ENCODE measurements at places on chromosomes 1 and 21.

- no peak for DNase-seq
Measured at GRCh38 chr21:26846036-26846931, 1.1 kb upstream of the ADAMTS1 start.

GRCh38 chr21:37467082-37467481 is 100.5 kb downstream of the DYRK1A start:
- DNase-seq: no peak

- no peak for DNase-seq
Measured at GRCh38 chr1:222370913-222371675, 176.8 kb downstream of the HHIPL2 start.

- no peak for DNase-seq
Measured at GRCh38 chr1:76238094-76238628, 163.6 kb downstream of the ST6GALNAC3 start.

DNA sequence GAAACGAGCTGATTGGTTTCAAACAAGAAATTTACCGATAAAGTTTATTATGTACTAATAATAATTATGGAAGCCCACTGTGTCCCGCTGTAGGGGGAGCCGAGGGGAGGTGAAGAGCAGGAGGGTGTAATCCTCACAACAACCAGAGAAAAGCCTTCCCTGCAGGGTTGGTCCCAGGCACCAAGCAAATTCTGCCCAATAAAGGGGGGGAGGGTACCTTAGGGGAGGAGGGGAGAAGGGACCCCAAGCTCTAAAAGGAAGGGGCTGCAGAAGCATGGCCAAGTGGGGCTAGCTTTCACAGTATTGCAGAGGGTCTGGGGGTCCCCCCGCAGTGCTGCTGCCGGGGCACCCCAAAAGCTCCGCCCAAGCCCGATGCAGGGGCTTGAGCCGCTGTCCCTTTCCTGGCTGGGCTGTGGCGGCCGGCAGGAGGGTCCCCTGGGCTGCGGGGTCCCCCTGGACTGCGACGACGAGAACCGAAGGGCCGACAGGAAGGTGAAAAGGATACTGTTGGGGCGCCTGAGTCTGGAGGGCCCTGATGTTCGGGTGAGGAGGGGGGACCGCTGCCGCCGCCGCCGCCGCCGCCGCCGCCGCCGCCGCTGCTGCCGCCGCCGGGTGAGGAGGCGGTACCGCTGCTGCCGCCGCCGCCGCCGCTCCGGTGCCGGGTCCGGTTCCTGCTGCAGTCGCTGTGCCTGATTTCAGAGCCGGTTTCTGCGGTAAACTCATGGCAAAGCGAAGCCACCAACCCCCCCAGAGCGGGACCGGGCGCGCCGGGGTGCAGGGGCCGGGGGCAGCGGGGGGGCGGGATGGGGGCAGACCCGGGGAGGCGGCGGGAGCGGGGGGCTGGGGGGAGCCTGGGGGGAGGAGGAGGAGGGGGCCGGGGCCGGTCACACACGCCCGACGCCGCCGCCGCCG is 771 bp downstream of the EIF4G3 start:
- DNase-seq: peak; percentile 60

DNA sequence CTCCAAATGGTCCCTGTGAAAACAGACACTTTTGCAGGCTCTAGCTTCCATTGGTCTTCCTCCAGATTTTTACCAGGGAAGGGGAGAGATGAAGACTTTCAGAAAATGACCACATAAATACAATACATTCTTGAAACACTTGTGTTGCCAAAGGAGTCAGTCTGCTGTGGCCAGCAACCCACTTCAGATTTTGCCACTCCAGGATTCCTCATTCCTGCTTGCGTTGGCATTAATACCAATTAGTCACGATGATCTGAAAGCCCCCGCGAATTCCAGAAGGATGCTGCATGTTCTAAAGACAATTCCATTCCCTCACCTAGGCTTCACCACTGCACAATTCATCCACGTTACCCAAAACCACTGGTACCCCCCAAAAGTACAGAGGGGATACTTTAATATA is 7.9 kb upstream of the BACE2 start:
- no peak for DNase-seq

- no peak for DNase-seq
Measured at GRCh38 chr1:228316589-228317387, 89.8 kb downstream of the TRIM11 start.

DNA sequence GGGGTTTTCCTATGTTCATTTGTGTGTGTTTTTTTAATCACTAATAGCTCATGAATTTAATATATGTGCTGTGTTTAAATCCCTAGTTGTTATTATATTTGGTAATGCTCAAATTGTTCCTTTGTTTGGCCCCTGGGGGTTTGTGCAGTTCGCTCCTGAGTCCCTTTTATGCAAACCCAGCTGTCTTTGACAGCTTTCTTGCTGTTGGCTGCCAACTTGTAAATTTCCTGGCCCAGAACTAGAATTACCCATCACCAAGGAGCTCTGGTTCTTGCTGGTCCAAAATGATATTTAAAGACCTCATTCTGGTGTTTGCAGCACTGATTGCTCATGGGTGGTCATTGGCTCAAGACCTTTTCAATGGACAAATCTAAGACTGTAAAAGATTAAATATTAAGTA is 39.6 kb upstream of the PGBD5 start:
- DNase-seq: no peak

GRCh38 chr1:32082022-32082421 is 9.3 kb downstream of the TMEM39B start:
- no peak for DNase-seq

GRCh38 chr1:209678981-209679539 is 3.8 kb downstream of the G0S2 start:
- DNase-seq: no peak

GRCh38 chr1:108533351-108534083 is 26.4 kb upstream of the EEIG2 start:
- no peak for DNase-seq

GRCh38 chr1:12473596-12474362 is 144.2 kb downstream of the DHRS3 start:
- DNase-seq: no peak

DNA sequence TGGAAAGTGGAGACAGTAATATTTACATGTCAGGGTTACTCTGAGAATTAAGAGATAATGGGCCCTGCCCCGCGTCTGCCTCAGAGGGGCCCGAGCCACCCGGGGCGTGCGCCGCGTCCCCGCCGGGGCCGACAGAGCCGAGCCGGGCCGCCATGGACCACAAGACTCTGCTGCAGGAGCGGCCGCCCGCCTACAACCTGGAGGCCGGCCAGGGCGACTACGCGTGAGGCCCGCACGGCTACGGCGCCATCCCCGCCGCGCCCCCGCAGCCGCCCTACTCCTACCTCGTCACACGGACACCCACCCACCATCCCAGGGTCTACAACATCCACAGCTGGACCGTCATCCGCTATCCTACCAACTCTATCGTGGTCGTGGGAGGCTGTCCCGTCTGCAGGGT is 35.1 kb upstream of the LRRC39 start:
- DNase-seq: no peak

GRCh38 chr1:220776254-220776653 is 10.5 kb upstream of the MTARC1 start:
- DNase-seq: no peak

DNA sequence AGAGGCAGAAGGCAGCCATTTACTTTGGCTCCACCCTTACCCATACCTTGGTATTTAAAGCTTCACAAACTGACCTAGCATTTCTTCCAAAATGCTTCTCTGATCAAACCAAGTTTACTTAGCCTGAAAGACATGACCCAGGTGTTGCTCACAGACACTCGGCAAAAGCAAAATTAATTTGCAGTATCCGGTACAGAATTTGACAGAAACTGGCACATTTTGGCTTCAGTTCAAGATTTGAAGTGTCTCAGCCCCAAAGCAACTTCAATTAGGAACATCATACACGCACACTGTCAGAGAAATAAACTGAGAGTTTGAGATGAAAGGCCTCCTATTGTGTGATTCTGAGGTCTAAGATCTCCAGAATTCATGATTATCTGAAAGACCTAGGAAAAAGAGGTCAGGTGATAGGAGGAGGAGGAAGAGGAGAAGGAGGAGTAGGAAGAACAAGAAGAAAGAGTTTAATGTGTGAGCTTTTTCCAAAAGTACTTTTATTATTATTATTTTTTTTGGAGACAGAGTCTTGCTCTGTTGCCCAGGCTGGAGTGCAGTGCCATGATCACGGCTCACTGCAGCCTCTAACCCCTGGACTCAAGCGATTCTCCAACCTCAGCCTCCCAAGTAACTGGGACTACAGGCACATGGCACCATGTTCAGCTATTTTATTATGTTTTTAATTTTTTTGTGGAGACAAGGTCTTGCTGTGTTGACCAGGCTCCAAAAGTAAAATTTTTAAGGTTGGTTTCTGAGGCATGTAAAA is 143.6 kb downstream of the SLC45A1 start:
- no peak for DNase-seq

GRCh38 chr1:15188678-15189077 is 35.1 kb downstream of the TMEM51 start:
- no peak for DNase-seq

- no peak for DNase-seq
Measured at GRCh38 chr1:161226759-161227158, 899 bp downstream of the TOMM40L start.

DNA sequence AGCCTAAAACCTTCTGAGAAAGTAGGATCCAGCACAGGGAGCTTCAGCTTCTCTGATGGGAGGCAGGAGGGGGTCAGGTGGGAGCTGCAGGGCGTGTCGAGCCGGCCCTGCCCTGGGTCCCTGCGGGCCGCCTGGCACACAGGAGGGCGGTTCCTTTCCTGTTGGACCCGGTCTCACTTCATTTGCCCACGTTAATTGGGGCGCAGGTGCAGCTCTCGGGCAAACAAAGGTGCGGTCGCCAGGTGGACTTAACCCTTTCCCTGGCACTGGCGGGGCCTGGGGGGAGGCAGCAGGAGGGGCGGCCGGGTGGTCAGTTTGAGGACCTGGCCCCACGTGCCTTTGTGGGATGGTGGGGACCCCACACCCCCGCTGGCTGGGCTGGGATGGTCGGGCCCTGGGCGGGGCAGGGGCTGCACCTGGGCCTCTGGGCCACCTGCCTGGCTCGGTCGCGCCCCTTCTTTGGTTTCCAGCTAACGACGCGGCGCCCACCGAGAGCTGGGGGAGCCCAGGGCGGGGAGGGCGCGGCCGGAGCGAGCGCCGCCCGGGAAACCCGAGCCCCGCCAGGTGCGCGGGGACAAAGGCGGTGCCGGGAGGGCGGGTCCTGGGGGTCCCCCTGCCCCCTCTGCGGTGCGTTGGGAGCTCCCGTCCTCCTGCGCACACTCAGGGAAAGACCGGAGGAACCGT is 20.8 kb upstream of the C1orf159 start:
- peak; percentile 43 for DNase-seq

DNA sequence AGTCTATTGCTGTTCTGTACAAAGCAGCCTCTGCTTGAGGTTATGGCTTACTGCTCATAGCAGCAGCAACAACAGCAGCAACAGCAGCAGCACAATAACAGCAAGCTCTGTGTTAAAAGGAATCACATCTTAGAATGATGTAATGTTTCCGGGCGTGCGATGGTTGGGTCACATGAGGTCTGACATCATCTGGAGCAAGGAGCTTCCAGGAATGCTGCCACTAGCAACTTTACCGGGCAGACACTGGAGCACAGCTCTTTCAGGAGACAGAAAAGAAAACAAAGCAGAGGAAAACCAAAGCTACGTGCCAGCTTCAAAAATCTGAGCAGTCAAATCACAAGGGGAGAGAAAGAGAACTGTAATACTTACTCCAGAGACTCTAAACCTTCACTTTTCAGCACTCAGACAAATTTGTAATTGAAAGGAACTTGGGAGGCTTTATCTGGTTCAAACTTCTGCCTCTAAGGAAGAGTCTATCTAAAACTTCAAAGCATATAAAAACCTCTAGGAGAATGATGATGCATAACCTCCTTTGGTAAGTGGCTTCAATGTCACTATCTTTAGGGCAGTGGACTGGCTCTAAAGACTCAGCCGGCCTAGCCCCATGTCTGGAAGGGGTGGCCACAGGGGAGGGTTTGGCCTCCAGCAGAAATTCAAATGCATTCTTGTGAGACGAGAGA is 28.3 kb upstream of the RAB3GAP2 start:
- DNase-seq: no peak

- no peak for DNase-seq
Measured at GRCh38 chr1:14167884-14168283, 430.6 kb upstream of the KAZN start.

- DNase-seq: no peak
Measured at GRCh38 chr1:178500091-178500770, 3.5 kb upstream of the CLEC20A start.

DNA sequence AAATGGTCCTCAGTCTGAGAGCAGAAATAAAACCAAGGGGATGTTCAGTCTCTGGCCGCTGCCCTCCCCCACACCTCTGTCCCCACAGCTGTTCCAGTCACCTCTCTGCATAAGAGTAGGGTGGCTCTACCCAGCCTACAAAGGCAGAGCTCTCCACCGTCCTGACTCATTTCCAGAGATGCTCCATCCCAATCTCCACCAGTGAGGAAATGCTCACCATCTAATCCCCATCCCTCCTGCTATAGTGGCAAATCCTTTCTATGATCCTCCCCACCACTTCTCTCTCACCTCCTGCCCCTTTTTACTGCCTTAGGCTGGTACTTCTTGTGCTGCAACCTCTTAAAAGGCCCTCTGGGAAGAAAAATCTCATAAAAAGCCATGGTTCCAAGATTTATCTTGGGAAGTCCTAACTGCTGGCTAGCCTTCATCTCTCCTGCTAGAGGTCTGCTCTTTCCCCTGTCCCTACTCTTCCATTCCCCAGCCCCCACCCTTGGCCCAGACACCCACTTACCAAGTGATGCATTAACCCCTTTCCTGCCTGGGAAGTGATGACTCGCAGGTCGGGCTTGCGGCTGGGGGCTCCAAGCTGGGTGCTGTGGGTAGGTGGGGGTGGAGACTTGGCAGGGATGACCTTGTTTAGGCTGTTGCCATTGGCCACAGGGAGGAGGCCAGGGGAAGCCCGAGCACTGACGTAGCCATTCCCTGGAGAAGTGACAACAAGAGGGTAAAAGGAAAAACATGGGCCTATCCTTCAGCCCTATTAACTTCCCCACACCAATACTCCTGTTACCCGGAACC is 23.9 kb downstream of the MEF2D start:
- DNase-seq: no peak

- DNase-seq: peak; percentile 45
Measured at GRCh38 chr1:229130028-229130668, 140.8 kb upstream of the RAB4A start.

- DNase-seq: no peak
Measured at GRCh38 chr1:238406098-238406860, 515.6 kb upstream of the ZP4 start.

DNA sequence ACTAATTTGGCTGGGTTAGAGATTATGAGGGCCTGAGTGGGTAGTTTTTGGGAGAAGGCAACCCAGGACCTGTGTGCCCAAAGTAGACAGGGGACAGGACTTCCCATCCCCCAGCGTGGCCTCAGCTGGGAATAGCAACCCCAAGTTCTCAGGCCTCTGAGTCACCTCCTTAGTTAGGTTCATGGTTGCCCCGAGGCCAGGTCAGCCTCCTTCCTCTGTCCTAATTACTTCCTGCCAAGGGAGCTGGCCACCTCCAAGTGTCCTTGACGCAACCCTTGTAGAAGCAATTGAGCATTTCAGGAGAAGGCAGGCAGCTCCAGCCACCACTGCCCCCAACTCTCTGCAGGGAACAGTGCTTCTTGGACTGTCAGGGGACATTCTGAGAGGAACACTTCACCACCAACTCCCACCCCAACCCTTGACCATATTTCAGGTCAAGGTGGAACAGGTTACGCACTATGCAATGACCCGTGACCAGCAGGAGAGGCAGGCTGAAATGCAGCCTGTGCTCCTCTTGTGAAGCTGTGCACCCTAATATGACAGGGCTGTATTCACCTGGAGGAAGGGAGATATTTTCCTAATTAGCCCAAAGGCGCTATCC is 5.1 kb upstream of the NT5C1A start:
- no peak for DNase-seq

GRCh38 chr21:44564886-44565598 is 6.4 kb upstream of the KRTAP10-3 start:
- no peak for DNase-seq
